Anterior cingulate cortex (tissue), 58 donors: ENCODE measurements at places on chromosomes 2 and 18.

DNA sequence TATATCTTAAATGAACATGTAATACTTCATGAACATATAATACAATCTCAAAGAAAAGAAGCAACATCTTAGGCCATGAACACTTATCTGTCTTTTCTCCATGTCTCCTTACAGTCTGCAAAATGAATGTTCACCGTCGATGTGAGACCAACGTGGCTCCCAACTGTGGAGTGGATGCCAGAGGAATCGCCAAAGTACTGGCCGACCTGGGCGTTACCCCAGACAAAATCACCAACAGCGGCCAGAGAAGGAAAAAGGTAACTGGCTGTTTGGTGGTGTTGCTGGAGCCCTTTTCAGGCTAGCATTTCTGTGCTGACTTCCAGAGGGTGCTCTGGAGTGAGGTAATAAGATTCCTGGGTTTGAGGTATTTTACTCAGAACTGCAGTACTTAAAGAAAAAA lies 295.9 kb upstream of the EPAS1 start:
- DNase-seq, result no peak

- DNase-seq, result no peak
Observed at GRCh38 chr2:207469943-207470729, 59.6 kb upstream of the CREB1 start.

DNA sequence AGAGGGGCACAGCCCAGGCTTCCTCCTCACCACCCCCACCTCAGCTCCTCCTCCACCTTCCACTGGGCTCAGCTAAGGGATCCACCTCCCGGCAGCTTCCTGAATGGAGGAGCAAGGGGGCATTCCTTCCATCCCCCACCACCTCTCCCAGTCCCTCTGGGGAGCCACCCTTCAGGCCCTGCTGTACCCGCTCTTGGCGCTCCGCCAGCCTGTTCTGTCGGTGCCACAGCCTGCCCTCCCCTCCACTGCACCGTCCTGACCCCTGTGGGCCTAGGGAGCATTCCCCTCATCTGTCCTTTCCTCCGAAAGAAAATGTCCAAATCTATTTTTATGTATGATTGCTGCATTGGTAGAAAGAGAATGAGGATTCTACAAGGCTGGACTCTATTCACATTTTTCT lies 59.9 kb downstream of the KIF1A start:
- DNase-seq, result no peak

DNA sequence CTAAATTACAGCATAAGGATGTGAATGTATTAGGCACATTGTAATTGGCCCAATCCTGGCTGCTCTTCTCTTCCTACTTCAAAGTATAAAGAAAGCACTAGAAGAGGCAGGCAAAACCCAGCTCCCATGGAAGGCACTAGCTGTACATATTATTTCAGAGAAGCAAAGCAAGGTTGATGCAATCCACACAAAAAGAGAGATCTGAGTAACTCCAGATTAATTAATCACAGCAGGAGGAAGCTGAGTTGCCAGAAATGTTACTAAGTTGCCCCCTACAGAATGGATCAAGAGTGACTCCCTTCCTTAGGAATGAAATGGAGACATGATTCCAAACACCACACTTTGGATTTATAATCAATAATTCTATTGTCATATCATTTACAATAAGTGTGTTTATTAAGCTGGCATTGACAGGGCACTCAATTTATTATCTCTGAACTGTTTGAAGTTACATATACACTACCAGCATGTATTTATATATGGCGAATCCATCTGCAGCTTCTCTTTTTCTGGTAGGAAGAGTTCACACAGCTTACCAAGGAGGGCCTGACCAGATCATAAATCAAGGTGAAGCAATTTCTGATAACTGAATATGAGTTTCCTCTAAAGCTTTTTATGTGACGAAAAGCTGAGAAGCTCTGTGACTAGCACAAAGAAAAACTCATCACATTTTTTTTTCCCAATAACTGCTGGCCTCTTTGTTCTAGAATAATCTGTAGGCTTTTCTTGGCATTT lies 393.1 kb upstream of the LYPD1 start:
- DNase-seq, result no peak

DNA sequence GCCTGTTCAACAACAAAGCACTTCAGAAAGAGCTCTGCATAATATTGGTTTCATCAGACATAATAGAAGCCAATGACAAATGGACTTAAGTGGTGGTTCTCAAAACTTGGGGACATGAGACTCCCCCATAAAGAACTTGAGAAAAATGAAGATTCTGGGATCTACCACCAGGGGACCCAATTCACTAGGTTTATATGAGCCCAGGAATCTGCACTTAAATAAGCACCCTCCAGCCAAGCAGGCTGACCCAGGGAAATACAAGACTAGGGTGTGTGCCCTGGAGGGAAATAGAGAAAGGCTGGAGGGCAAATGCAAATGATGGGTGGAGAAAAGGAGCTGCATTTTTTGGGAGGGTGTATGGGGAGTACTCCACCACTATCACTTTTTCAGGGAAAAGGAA lies 52.5 kb downstream of the SATB2 start:
- DNase-seq, result no peak

GRCh38 chr2:185187421-185187820 lies 551.2 kb upstream of the FSIP2 start:
- no peak for DNase-seq

- DNase-seq, result peak; percentile 20
Observed at GRCh38 chr18:47100212-47100831, 50.0 kb downstream of the HDHD2 start.

- no peak for DNase-seq
Observed at GRCh38 chr2:184178229-184178628, 420.1 kb upstream of the ZNF804A start.

DNA sequence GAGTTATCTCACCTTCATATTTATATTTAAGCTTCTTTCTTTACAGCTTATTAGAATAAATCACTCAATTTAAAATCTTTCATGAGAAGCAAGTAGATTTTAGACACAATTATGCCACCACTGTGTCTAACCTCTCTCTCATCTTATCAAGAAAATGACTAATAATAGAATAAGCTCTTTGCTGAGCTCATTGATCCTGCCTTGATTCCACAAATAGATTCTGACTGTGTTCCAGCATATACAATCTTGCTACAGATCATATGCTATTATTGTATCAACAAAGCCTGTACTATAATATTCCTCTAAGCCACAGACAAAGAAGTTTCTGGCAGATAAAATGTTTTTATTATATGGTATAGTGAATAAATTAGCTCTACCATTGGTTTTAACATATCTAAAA lies 168.7 kb upstream of the GULP1 start:
- no peak for DNase-seq

GRCh38 chr18:32629981-32630700 lies 142.7 kb downstream of the KLHL14 start:
- DNase-seq, result no peak

DNA sequence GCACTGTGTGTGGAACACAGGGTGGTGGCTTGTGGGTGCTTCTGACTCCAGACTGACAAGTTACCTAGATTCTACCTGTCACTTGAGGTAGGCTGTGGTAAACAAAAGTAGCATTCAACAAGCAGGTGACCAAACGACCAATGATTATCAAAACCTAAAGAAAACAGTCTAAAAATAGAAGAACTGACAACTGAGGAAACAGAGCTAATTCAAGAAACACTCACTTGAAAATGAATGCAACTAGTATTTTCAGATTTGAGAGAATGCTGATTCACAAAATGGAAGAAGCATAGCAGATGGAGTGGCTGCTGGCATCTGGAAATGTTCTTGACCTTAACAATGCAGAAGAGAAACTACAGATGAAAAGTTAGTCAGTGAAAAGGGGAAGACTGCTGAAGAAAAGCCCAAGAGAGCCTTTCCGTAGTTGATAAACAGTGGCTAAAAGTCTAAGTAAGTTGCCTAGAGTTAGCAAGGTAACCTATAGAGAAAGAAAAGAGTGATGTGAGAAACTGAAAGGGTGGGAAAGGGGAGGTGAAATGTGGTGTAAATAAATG lies 170.4 kb downstream of the NCK2 start:
- no peak for DNase-seq

- DNase-seq, result no peak
Observed at GRCh38 chr2:241132538-241133435, 16.5 kb downstream of the PASK start.

DNA sequence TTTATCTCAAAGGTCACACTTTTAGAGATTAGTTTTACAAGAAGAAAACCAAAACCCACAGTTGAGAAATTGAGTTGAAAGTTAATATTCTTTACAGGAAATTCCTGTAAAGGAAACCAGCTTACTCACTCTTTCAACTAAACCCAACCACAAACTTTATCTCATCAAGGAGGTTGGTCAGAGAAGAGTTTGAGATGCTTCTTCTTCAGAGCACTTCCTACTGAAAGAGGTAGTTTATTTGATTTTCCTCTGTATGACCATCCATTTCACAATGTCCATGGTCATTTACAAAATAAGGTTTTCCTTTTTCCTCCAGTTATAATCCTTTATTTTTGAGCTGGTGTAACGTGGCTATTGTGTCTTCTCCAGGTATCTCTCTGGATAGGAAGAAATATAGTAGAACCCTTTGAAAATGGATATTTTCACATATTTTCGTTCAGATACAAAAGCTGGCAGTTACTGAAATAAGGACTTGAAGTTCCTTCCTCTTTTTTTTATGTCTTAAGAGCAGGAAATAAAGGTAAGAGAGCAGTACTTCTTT lies 4.5 kb upstream of the IL18RAP start:
- DNase-seq, result no peak

DNA sequence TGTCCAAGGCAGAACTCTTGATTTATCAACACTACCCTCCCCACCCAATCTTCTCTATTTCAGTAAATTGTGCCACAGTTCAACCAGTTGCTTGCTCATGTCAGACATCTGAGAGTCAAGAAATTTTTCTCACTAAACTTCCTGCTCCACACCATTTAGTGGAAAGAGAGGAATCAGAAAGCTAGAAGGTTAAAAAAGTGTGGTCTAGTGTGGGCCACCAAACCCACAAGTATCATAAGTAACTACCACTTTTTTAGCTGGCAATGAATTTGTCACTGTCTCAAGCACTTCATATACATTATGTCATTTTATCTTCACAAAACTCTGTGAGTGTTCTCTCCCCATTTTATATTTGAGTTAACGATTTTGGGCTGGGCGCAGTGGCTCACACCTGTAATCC lies 16.6 kb upstream of the MSTN start:
- no peak for DNase-seq

GRCh38 chr2:241909769-241910168 lies 40.2 kb downstream of the RTP5 start:
- no peak for DNase-seq

- DNase-seq, result no peak
Observed at GRCh38 chr2:140589696-140590095, 1541.1 kb downstream of the LRP1B start.

DNA sequence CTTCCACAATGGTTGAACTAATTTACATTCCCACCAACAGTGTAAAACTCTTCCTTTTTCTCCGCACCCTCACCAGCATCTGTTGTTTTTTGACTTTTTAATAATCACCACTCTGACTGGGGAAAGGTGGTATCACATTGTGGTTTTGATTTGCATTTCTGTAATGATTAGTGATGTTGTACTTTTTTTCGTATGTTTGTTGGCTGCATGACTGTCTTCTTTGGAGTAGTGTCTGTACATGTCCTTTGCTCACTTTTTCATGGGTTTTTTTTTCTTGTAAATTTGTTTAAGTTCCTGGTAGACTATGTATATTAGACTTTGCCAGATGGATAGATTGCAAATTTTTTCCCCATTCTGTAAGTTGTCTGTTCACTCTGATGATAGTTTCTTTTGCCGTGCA lies 574.8 kb downstream of the KCNJ3 start:
- no peak for DNase-seq

GRCh38 chr18:38695559-38696280 lies 1130.1 kb upstream of the CELF4 start:
- no peak for DNase-seq

GRCh38 chr2:26344581-26345282 lies 1.2 kb upstream of the SELENOI start:
- DNase-seq, result no peak

GRCh38 chr2:70132244-70133126 lies 45.2 kb downstream of the PCBP1 start:
- peak; percentile 44 for DNase-seq

GRCh38 chr2:62208074-62208757 lies 12.3 kb downstream of the B3GNT2 start:
- DNase-seq, result no peak

GRCh38 chr2:17263570-17263968 lies 254.7 kb downstream of the RAD51AP2 start:
- no peak for DNase-seq

GRCh38 chr2:176079831-176080539 lies 3.8 kb downstream of the EVX2 start:
- no peak for DNase-seq

DNA sequence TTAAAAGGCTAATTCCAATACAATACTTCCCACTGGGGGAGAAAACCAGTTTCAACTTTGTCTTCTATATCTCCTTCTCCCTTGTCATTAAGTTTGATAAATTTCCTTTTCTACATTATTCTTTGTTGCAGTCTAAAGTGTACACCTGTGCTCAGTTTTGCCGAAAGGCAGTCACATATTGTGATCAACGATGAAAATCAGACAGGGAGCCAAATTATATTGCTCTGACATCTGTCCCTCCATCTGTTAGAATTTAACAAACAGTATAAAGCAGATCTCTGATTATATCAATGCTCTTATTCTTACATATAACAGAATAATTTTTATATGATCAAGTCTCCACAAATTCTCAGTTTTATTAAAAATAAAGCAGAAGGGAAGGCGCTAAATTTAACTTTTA lies 496.7 kb downstream of the NRXN1 start:
- no peak for DNase-seq

DNA sequence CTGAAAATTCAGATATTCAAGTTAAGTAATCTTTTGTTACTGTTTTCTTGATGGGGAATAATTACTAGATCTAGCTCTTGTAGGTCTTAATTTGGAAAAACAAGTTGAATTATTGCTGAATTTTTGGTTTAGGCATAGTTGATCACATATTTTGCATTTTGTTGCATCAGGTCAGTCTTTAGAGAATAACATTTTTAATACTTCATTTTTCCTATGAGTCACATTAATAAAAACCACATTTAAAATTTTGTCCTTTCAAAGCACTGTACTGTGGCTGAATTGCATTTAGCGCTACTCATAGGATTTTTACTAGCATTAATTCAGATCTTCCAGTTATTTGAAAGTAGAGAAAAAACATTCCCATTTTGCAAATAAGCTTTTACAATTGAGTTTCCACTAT lies 23.2 kb downstream of the MAP4K4 start:
- DNase-seq, result no peak

GRCh38 chr2:237222601-237223041 lies 136.9 kb downstream of the COPS8 start:
- no peak for DNase-seq

DNA sequence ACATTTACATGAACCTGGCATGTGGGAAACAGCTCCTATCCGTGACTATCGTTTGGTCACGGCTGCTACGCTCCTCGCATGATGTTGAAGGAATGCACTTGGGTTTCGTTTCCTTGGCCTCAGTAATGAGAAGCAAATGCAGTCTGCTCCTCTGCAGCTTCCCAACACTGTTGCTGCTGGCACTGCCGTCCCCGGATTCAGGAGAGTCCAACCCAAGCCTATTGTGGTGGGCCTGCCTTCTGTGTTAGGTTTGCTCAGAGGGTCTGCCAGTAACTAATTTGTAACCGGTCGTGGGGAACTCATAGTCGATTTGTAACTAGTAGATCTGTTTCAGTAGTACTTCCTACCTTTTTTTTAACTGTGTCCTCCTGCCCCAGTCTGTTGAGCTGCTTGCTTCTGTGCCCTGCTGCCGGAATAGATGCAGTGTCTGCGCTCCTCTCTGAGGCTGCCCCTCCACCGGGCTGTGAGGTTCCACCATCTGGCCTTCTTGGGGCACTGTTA lies 58.4 kb downstream of the WDSUB1 start:
- peak; percentile 51 for DNase-seq

GRCh38 chr2:121171625-121172119 lies 113.3 kb downstream of the TFCP2L1 start:
- DNase-seq, result no peak

- DNase-seq, result no peak
Observed at GRCh38 chr2:135960656-135961551, 24.5 kb downstream of the DARS1 start.
